Activated naive CD8-positive, alpha-beta T cell treated with anti-CD3 and anti-CD28 coated beads, Interleukin-2, amount 50 U/mL, for 24 hours (primary cell): ENCODE measurements at places on chromosomes 2 and 18.

- DNase-seq, result no peak
Observed at GRCh38 chr2:46843316-46843715, 72.3 kb downstream of the MCFD2 start.

DNA sequence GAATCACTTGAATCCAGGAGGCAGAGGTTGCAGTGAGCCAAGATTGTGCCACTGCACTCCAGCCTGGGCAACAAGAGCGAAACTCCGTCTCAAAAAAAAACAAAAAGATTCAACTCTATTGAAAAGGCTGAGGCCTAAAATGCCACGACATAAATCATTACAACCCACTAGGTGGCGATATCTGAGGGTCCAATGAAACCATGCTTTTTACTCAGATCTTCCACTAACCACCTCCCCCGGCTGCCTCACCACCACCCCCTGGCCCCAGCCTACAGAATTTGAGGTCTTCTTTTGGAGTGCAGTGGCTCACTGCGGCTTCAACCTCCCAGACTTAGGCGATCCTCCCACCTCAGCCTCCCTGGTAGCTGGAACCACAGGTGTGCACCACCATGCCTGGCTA is 57.5 kb downstream of the AP1S3 start:
- peak; percentile 38 for DNase-seq

DNA sequence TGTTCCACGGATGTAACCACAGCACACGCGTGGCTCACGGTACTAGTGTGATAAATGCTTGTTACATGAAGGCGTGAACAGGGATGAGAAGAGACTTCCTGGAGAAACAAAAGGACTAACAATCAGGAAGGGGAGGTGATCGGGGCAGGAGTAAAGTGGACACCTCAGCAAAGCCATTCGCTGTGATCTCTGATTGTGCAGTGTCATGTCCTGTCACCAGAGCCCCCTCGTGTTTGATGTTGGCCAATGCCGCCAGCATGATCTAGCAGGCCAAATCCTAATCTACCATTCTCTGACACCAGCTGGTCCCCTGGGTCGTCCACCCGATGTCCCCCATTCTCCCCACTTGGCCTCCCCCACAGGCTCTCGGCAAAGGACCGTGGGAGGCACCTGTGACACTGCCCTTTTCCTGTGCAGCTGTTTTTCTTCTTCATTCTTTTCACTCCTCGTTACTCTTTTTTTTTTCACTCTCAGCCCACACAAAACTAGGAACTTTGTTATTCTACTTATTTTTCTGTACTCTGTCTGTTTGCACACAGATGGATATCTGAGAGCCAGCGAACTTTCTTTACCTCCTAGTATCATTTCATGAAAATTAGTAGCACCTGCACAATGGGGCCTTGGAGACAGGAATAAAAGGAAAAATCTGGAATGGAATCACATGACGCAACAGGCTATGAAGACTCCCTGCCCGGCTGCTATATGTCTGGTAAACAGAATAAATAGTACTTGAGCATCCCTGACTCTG is 146.8 kb downstream of the TGIF1 start:
- peak; percentile 51 for DNase-seq

DNA sequence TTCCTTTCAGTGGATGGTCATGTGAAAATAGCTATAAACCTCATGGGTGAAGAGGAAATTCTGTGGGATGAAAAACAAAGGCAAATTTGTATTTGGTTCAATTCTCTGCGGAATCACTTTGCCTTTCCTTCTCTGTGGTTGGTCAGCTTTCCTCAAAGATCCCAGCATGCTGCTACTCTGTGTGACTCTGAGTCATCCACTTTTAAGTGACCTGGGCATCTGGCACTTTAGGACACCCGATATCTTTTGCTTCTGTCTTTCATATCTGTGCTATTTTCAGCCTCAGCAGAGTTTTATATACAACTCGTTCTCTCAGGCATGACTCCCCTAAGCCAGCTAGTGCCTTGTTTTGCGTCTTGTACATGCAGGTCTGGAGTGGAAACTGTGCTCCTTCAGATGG is 217.0 kb upstream of the PIEZO2 start:
- no peak for DNase-seq

DNA sequence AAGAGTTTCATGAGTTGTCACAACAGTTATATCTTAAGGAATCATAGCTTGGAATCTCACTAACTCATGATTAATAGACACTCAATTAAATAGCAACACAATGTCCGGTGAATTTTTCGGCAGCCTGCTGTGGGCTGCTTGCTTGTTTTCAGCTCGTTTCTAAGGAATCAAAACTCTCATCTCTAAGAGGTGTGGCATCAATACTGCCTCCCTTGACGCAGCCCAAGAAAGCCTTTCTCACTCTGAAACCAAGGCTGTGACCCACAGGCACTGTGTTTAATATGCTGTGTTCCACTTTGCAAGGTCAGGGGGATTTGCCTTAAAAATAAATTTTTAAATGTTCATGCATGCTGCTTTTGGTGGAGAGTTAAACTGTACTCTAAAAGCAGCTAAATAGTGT is 5.4 kb downstream of the DCC start:
- DNase-seq, result no peak

GRCh38 chr2:187215532-187216240 is 232.4 kb downstream of the CALCRL start:
- DNase-seq, result no peak

DNA sequence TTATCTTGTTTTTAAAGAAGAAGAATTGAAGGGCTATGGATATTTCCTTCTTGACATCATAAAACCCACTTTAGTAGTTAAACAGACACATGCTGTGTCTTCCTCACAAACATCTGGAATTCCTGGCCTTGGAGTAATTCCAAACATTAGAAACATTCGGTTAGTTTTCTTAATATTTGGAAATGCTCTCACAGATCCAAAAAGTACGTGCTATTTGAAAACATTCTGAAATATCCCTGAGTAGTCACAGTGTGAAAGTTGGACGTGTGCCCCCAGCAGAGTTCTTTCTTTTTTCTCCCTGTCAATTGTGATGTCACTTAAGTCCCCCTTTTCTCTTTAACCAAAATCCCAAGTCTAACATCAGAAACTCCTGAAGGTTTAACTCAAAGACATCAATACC is 91.3 kb downstream of the ANTXR1 start:
- no peak for DNase-seq

- DNase-seq, result no peak
Observed at GRCh38 chr2:120641366-120641771, 94.3 kb upstream of the GLI2 start.

- DNase-seq, result no peak
Observed at GRCh38 chr2:204754898-204755297, 209.6 kb downstream of the PARD3B start.

DNA sequence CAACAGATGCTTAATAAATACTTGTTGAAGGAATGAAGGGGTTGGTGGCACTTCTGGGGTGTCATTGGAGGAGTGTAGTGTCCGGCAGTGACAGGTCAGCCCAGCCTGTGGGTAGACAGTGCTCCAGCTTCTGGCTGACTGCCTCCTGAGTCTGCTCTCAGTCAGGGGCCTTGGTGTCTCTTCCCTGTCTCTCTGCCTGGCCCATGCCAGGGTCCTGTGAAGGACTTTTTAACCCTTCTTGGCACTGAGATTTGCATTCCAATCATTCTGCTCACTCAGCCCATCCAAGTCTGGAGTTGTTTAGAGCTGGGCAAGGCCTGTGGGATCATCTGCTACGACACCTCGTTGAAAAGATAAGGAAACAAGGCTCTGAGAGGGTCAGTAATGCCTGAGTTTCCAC is 1.4 kb upstream of the KCNK3 start:
- no peak for DNase-seq

- no peak for DNase-seq
Observed at GRCh38 chr2:120707816-120708215, 27.9 kb upstream of the GLI2 start.

DNA sequence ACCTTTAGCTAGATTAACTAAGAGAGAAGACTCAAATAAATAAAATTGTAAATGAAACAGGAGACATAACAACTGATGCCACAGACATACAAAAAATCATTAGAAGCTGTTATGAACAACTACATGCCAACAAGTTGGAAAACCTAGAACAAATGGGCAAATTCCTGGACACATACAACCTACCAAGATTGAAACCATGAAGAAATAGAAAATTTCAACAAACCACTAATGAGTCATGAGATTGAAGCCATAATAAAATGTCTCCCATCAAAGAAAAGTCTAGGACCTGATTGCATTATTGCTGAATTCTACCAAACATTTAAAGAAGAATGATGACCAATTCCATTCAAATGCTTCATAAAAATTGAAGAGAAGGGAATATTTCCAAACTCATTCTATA is 54.3 kb downstream of the ST3GAL5 start:
- DNase-seq, result no peak

DNA sequence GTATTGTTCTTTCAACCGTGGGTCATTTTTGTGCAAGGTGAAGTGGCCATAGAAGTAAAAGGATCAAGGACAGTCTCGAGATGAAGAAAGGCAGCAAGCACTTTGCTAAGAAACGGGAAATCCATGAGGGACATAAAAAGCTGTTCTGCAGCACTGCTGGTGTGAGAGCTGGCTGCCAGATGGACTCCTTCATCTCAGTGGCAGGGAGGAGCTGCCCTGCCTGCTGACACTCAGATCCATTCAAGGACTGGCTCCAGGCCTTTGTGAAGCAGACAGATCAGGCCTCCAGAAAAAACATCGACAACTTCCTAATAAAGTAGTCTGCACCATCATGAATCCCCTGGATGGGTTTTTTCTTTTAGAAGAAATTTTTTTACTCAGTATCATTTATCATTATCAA is 29.5 kb downstream of the RMC1 start:
- DNase-seq, result no peak

- DNase-seq, result no peak
Observed at GRCh38 chr2:1655461-1655860, 88.9 kb downstream of the PXDN start.

DNA sequence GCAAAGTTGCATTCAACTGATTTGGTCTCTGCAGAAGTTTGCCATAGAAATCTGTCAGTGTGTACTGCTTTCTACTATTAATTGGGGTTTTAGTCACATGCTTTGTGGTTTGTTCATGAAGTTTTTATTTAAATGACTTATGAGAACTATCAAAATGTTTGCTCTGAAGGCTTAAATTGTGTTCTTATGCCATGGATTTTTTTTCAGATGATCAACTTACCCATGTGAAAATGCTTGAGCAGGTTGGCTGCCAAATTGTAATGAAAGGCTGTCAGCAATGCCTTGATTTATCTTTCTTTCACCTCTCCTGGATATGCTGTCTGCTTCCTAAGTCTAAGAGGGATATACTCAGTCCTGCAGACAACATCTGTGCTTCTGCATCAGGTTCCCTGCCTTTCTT is 50.7 kb downstream of the FMNL2 start:
- no peak for DNase-seq

- no peak for DNase-seq
Observed at GRCh38 chr2:58138396-58139030, 91.9 kb downstream of the VRK2 start.

DNA sequence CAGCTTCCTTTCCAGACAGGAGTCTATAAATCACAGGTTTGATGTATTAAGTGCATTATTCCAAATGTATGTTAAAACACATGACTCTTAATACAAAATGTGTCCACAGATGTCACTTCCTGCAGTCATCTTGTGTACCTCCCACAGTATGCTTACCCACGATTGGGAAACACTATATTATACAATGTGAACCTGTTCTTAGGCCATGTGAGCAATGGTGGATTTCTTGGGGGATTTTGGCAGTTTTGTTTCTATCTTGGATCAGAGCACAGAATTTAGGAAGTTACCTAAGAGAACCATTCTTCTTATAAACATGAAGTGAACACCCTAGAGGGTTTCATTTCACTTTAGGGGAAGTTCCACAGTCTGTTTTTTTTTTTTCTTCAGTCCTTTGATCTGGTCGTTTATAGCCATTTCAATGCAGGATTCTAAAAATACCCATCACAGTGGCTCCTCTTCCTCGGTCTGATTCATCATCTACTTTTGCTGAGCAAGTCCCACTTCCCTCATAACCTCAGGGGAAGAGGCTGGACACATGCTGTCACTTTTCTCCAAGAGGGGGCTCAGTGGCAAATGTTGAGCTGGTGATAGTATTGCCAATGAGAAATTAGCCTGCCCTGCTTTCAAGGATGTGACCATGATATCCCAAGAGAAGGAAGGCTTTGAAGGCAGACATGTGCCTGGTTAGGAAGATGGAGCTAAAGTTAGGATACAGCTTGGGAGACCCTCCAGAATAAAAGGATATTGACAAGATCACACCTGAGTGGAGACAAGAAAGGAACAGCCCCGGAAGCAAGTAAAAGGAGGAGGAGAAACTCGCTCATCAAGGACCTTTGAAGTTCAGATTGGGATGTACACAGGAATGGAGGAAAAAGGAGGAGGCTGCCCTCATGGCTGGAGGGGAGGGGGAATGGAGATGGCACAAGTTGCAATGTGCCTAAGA is 22.6 kb downstream of the PLEK start:
- DNase-seq, result no peak

- DNase-seq, result no peak
Observed at GRCh38 chr2:47094511-47095142, 60.5 kb downstream of the STPG4 start.
